ENCODE measurements at places on chromosomes 2 and 18. TPM values are rescaled to one million over a fixed set of nuclear protein-coding genes. Genes with fewer than 3 reads are reported as not detected.

Gene TMEM169
- 0.28 TPM for total RNA-seq

GRCh38 chr2:202091476-202091875, 18.4 kb downstream of the KIAA2012 start:
- no peak overlapping the region for H3K4me3 ChIP-seq
- no peaks in the 10 kb centered on the region for H3K36me3 ChIP-seq
- DNase-seq = no peak
- H3K27ac ChIP-seq = no peak overlapping the region
- no peaks in the 10 kb centered on the region for H3K27me3 ChIP-seq

DNA sequence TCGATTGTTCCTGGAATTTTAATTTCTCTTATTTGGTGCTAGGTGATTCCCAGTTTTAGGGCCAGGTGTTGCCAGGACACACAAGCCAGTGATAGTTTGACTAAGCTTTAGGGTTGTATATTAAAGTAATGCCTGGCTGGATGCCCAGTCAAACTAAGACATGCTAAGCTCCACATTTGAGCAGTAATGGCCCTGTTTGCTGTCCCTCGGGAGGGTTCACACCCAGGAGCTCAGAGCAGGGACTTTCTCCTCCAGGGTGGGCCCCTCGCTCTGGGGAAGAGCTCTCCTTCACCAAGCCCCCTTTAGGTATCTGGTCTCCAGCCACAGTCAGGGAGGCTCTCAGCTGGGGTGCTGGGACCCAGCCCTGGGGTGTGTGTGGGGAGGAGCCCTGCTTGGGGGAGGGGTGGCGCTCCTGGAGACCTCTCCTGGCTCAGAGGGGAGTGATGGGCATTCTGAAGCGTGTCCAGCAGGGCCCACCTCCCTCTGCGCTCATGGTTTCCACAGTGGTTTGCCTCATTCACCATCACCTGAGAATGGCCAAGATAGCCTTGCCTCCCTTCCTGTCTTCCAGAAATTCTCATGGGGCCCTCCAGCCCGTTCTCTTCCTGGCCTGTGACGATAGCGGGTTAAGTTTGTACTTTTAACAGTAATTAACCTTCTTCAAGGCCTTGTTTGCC, 31.7 kb downstream of the INPP4A start:
- peaks cover 89% of the 10 kb centered on the region for H3K4me1 ChIP-seq
- H3K36me3 ChIP-seq = no peaks in the 10 kb centered on the region
- no peak overlapping the region for H3K27ac ChIP-seq
- H3K4me3 ChIP-seq = no peak overlapping the region
- H3K27me3 ChIP-seq = no peaks in the 10 kb centered on the region

Gene PDCD1
- 3.8 TPM for total RNA-seq

DNA sequence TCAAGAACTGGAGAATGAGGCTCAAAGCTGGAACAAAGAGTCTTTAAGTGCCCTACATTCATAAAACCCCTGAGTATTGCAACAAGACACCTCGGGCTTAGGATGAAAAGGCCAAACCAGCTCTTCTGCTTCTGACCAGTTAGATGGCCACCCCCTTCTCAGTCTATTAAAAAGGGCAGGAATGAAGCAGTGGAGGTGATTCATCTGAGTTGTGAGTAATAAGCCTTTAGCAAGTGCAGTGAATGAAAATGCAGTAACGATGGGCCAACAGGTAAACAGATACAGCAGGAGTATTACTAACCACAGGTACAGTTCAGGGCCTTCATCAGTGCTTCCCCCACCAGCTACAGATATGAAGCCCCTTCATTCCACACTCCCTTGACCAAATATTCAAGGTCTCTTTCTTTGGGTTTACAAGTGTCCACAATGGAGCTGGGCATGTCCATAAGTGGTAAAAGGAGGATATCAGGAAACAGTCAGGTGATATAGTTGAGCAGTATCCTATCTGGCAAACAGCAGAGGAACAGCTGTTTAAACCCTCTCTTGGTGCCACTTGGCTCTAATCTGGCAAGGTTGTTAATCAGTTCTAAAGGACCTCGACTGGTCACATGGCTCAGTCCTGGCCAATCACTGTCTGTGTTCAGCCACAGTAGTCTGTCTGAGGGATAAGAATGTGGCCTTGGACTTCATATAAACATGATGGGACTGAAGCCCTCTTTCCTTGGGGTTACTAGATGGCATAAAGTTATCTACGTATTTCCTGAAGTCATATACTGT, 17.8 kb downstream of the SERPINB13 start:
- no peaks in the 10 kb centered on the region for H3K27me3 ChIP-seq
- DNase-seq = no peak
- H3K27ac ChIP-seq = no peak overlapping the region
- H3K36me3 ChIP-seq = no peaks in the 10 kb centered on the region
- H3K4me1 ChIP-seq = no peaks in the 10 kb centered on the region
- H3K4me3 ChIP-seq = no peak overlapping the region

Gene AQP12A
- not detected for total RNA-seq

Gene NTSR2
- total RNA-seq = 0.16 TPM

DNA sequence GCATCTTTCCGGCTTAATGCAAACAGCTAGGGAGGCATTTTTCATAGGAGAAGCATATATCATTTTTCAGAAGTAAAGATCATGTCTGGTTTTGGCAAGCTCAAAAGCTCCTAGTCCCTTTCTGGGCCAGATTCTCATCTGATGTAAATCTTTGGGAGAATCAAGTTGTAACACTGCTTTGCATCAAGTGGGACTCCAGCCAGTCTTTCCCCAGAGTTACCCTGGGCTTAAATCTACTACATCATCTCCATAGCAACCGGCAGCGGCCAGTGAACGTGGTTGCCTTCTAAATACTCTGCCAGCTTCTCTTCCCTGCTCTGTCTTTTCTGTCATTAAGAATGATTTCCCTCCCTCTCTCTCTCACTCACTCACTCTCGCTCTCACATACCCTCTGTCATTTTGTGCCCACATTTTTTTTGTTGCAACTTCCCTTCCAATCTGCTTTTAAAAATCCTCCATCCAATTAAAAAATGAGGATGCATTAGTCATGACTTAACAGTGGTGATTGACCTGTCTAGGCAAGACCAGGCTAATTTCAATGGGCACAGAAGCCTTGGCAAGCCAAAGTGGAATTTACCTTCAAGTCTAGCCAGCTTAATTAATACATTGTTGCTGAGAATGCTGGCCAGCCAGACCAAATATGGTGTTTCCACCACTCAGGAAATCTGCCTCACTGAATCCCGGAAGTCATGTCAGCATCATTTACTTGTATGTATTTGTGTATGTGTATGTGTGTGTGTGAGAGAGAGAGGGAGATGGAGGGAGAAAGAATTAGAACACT, 93.0 kb downstream of the NRP2 start:
- peak overlapping the region; percentile 85 for H3K27ac ChIP-seq
- H3K27me3 ChIP-seq = no peaks in the 10 kb centered on the region
- no peak for DNase-seq
- no peaks in the 10 kb centered on the region for H3K4me1 ChIP-seq
- no peak overlapping the region for H3K4me3 ChIP-seq
- H3K36me3 ChIP-seq = no peaks in the 10 kb centered on the region

Gene RIT2
- not detected for total RNA-seq

DNA sequence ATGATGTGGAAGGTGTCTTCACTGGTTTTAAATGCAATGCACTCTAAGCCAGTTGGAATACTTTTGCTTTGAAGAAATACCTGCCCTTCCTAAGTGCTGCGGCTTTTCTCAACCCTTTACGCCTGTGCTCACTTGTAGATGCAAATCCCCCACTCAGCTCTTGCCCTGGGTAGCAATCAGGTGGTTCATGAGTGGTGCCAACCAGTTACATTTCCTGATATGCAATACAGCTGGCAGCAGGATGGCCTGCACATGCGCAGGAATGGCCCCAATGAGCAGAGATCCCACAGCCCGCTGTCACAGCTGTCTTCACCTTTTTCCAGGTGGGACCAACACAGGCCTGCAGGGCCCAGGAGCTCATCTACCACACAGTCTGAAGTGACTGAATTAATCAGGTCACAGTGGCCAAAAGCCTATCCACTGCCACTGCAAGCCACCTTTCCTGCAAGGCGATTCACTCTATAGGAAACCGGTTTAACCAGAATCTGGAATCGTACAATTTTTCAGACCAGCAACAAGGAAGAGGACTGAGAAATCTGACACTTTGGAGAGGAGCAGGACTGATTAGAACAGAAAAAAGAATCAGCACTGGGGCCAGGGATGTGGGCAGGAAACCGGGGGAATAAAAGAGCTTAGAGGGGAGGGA, 247.8 kb downstream of the MYT1L start:
- no peaks in the 10 kb centered on the region for H3K36me3 ChIP-seq
- DNase-seq = no peak
- H3K27ac ChIP-seq = no peak overlapping the region
- H3K4me3 ChIP-seq = no peak overlapping the region
- no peaks in the 10 kb centered on the region for H3K4me1 ChIP-seq

Gene SFTPB
- total RNA-seq = not detected

Gene ELOA2
- total RNA-seq = not detected

DNA sequence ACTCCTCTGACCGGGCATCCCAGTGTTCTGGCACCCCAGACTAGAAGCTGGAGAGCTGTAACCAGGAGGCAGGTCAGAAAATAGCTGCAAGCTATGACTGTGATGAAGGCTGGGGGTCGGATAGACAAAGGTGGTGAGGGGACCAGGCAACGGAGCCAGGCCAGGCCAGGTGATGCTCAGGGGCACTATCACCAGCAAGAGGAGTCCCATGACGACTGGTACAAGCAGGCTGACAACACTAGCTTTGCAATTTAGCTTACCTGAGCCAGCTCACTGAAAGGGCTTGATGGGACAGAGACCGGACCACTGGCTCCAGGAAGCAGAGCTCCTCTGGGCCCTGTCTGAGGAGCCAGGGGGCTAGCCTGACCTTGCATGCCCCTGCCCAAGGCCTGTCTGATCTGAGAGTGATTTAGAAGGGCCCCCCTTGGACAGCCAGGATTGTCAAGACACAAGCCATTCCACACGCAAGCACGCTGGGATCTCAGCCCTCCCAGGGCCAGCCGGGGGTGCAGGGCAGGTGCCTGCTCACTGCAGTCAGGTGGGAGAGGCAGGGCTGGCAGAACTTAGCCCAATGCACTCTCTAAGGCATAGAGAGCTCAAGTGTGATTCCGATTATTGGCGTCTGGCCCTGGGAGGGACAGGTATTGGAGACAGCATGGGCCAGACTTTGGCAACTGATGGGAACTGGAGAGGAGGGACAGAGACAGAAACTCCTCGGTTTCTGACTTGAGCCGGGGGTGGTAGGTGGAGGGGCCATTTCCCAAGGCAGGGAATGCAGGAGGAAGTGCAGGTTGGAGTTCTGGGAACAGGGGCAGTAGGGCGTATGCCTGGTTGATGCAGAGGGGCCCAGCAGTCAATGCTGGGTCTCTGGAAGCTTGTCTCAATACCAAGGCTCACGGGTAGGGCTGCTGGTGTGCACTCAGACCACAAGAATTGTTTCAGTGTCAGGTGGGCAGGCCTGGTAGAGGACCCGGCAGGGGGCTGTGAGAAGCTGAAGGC, 47.7 kb downstream of the MYO7B start:
- no peak overlapping the region for H3K4me3 ChIP-seq
- DNase-seq = no peak
- no peaks in the 10 kb centered on the region for H3K4me1 ChIP-seq

Gene GKN1
- not detected for total RNA-seq

Gene RTP5
- total RNA-seq = not detected

DNA sequence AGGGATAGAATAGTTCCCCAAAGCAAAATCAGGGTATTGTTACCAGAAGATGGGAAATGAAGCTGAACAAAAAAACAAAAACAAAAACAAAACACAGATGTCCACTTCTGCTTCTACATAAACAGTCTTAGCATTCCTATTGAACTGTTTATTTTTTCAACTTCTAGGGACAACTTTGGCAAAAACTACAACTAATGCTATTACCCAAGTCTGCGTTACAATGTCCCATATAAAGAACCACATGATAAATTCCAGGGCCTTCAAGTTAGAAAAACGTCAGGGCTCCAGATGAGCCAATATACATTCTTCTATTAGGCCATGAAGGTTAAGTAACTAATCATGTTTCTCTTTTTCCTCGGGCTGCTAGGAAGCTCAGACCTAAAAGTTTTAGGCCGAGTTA, 16.9 kb downstream of the PID1 start:
- H3K4me1 ChIP-seq = no peaks in the 10 kb centered on the region
- H3K36me3 ChIP-seq = no peaks in the 10 kb centered on the region
- H3K4me3 ChIP-seq = no peak overlapping the region
- no peaks in the 10 kb centered on the region for H3K27me3 ChIP-seq

DNA sequence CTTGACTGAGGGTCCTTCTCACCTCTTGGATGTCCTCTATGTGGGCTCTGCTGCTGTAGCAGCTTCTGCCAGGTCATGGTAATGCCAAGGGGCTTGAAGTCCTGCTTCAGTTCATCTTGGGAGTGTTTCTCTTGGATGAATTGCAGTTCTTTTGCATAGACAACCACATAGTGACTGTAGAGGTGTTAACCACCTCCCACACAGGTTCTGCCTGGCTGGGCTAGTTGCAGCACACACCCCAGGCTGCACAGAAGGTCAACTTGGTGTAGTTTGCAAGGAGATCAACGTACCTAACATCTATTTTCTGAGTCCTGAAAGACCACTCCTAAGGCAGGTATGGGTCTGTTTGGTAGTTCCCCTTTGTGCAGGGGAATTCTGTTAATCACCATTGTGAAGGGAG, 108.1 kb downstream of the ADCYAP1 start:
- no peaks in the 10 kb centered on the region for H3K27me3 ChIP-seq
- no peak for DNase-seq
- H3K4me1 ChIP-seq = peaks cover 3% of the 10 kb centered on the region
- no peak overlapping the region for H3K4me3 ChIP-seq
- H3K36me3 ChIP-seq = no peaks in the 10 kb centered on the region

- no peak overlapping the region for H3K27ac ChIP-seq
- H3K4me1 ChIP-seq = peaks cover 43% of the 10 kb centered on the region
- no peaks in the 10 kb centered on the region for H3K36me3 ChIP-seq
Observed at GRCh38 chr18:62325806-62326645, 916 bp downstream of the TNFRSF11A start.

Gene LDLRAD4
- 29.6 TPM for total RNA-seq

- H3K36me3 ChIP-seq = no peaks in the 10 kb centered on the region
- no peaks in the 10 kb centered on the region for H3K27me3 ChIP-seq
- H3K4me1 ChIP-seq = peaks cover 6% of the 10 kb centered on the region
- no peak overlapping the region for H3K4me3 ChIP-seq
- DNase-seq = no peak
Observed at GRCh38 chr2:198129609-198130008, 325.2 kb downstream of the PLCL1 start.

DNA sequence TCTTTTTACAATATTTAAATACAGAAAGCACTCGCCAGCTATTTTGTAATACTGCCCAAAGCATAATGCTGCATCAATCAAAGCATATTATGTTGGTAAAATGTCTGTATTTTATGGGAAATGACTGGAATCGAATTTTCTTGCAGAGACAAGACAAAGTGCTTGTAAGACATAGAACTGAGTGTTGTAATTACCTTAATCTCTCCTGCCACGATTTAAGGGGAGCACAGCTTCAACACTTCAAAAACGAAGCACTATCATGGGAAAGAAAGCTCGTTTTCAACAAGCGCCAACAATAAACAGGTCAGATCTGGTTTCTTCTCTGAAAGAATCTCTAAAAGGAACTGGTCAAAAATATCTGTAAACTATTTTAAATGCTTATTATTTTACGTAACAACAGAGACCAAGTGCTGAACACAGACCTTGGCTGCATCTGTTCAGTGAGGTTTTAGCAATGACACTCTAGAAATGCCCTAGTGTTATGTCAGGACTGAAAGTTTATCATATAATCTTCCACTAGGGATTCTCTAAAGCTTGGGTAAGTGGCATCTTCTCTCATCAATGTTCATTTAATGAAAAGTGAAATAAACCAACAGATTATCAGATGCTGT, 19.0 kb downstream of the RND3 start:
- no peaks in the 10 kb centered on the region for H3K27me3 ChIP-seq
- DNase-seq = no peak
- no peak overlapping the region for H3K4me3 ChIP-seq
- peaks cover 53% of the 10 kb centered on the region for H3K36me3 ChIP-seq
- no peak overlapping the region for H3K27ac ChIP-seq

All from heart left ventricle (tissue), 16 donors.